RCC 7860 (cell line): ENCODE measurements at places on chromosomes 5 and 9.

DNA sequence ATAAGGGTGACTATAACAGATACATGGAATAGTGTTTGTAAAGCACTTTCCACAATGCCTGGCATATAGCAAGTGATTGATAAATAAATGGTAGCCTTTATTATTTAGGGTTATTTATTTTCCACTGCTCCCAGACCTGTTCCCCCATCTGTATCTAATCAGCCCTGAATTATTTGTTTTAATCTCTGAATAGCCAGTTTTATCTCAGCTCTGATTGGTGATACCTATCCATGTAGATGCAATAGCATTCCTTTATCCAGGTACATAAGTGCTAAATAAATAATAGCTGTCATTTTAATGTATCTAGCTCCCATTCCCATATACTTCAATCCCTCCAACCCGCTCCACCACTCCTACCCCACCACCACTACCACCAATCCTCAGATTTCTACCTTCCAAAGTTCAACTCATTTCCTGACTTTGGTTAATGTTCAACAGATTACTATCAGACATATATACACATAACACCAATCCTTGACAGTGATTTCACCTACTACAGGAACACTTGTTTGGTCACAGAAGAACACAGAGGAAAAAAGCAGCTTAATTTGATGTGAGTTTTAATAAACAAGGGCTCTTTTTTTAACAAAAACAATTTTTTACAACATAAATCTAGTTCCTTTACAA lies 14.0 kb downstream of the PRKAA1 start:
- peak; percentile 49 for DNase-seq

- DNase-seq: no peak
These were observed 32.1 kb downstream of the GDNF start for GRCh38 chr5:37807621-37808301.

GRCh38 chr9:111282845-111283244 lies 47.2 kb downstream of the OR2K2 start:
- DNase-seq: no peak

DNA sequence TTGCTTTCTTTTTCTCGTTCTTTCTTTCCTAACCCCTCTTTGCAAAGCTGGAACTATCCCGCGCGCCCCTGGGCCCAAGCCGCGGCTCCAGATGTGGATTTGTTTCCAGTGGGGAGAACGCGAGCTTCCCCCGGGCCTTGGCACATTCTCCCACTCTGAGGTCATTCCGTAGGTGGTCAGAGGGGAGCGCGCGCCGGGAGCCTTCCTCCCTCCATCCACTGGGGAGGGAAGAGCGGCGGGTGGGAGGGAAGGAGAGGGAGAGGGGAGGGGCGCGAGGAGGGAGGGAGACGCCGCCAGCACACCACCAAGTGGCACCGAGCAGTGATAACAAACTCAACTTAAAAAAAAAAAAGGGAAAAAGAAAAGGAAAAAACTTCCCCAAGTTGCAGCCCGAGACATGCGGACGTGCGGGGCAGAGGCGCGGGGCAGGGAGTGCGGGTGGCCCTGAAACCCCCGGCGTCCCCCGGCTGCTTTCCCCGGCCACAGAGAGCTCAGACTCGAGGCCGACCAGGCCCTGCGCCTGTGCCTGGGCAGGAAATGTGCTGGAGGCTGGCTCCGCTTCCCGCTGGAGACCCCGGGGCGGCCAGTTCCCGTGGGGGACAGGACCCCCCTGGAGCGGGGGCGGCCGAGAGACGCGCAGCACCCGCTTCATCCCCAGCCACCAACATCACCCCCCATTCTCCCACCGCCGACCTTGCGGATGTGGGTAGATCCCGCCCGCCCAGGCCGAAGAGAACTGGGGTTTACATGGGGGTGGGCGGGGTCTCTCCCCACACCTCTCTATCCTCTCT lies 3.1 kb downstream of the IER5L start:
- DNase-seq: peak; percentile 83

- DNase-seq: no peak
These were observed 241.2 kb downstream of the FAM114A2 start for GRCh38 chr5:153797484-153797883.

DNA sequence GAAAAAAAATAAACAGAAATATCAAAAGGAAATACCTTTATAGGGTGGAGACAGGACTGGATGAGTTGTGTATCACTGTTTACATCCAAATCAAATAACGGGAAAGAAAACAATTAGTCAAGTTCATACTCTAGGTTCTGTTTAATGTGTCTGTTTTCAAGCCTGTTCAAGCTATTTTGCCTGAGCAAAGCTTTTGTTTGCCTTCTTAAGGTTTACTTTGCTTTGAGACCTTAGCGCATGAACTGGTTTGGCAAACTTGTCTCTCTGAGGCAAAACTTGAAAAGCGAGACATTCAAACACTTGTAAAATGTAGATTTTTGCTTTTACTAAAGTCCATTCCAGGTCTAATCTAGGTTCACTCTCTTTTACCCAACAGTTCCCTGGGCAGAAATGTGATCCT lies 174.1 kb upstream of the RFX3 start:
- no peak for DNase-seq

GRCh38 chr9:17349831-17350230 lies 215.0 kb downstream of the CNTLN start:
- DNase-seq: no peak

DNA sequence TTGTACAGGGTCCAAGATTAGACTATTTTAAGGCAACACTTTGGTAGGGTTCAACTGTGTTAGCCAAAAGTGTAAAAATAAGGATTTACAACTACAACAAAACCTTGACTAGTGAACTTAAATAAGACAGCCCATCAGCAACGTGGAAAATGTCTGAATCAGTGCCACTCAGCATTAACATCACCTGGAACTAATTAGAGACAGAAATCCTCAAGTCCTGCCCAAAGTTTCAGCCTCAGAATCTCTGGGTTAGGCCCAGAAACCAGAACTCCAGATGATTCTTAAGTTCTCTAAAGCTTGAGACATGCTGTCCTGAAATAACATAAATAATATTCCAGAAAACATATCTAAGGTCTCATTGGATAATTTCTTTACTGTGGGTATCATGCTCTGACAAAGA lies 118.6 kb downstream of the SEMA6A start:
- no peak for DNase-seq

- DNase-seq: no peak
These were observed 68.9 kb upstream of the SELENOP start for GRCh38 chr5:42880496-42881150.

GRCh38 chr5:78543292-78543691 lies 105.3 kb downstream of the LHFPL2 start:
- DNase-seq: no peak

DNA sequence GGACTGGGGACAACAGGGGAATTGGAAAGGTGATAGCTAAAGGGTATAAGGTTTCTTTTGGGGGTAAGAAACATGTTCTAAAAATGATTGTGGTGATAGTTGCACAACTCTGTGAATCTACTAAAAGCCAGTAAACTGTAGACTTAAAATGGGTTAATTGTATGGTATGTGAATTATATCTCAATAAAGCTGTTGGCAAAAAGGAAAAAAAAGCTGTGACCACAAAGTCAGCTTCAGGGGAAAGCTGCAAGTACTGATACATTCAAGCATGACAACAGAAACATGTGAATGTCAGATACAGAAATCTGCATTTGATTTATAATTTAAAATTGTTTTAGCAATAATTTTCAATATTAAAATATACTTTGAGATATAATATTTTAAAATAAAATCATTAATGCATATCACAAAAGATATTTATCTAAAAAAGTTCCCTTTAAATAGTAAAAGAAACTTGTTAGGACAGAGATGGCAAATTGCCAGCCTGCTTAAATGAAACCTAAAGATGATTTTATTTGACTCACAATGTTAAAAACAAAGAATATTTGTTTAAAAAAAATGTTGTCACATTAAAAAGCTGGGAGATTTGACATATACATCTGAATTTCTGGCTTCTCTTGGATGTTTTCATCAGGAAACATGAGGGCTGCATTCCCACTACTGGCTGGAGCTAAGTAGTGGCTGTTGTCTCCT lies 66.0 kb downstream of the TBCA start:
- no peak for DNase-seq

DNA sequence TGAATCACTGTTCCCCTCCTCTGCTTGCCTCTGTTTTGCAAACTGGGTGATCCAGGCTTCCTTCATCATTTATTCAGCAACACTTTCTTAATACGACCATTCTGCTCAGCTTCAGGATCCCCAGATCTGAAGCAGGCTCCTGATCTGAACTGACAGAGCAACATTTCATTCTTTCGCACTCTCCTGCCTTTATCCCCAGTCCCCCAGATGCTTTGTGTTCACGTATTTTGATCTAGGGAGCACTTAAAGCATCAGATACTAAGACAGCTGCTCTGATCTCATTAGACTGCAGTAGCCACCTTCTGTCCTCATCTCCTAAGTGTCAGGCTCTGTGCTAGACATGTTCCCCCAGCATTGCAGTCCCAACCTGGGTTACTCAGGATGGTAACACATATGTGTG lies 158.0 kb downstream of the TRIO start:
- DNase-seq: no peak

- no peak for DNase-seq
These were observed 37.8 kb upstream of the RNF20 start for GRCh38 chr9:101495810-101496209.

- no peak for DNase-seq
These were observed 514.0 kb upstream of the KLF4 start for GRCh38 chr9:108003526-108003925.

DNA sequence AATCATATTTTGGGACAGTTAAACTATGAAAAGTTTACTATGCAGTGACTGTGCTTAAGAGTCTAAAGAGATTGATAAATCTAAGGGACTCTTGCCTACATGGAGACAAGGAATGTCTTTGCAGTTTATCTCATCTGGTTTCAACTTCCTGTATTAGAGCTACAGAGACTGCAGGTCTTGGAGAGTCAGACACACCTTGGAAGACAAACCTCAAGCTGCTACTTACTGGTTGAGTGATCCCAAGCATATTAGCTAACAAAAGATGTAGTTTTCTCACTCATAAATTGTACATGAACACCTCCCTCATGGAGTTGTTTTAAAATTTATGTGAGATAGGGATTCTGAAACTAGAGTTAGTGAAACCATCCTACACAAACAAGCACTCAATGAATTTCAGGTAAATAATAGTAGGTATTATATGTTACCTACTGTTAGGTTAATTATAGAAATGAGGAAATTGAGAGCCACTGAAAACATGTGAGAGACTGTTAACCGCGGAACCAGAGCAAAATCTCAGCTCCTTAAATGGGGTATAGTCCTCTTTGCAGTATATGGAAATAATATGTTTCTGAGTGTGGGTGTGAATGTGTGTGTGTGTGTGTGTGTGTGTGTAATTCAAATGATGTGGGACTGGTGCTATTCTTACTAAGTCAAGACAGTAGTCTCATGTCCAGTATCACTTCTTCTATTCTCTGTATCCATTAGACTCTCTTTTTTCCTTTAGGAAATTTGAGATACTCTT lies 752.1 kb downstream of the DTWD2 start:
- DNase-seq: no peak
